ENCODE measurements at places on chromosomes 2 and 18.

- DNase-seq: no peak
Measured at GRCh38 chr2:231533777-231534125, 3.5 kb upstream of the NMUR1 start.

GRCh38 chr2:102060792-102061191 is 69.0 kb downstream of the IL1R2 start:
- DNase-seq: no peak

GRCh38 chr2:160224507-160224906 is 24.4 kb upstream of the ITGB6 start:
- no peak for DNase-seq

- DNase-seq: no peak
Measured at GRCh38 chr18:36449451-36449850, 151.9 kb downstream of the FHOD3 start.

DNA sequence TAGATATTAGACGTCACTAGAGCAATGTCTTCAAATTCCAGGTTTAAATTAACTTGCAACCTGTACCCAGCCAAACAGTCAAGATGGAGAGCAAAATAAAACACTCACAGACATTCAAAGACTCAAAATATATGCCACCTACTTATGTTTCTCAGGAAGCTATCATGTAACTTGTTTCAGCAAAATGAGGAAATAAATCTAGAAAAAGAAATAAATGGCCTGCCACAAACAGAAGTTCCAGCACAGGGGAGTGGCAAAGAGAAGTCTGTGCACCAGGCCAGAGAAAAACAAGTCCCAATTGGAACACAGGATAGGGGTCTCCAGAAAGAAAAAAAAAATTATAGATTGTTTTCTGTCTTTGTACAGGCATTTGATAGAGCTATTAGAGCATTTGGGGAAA is 96.7 kb downstream of the LRP2 start:
- DNase-seq: no peak

DNA sequence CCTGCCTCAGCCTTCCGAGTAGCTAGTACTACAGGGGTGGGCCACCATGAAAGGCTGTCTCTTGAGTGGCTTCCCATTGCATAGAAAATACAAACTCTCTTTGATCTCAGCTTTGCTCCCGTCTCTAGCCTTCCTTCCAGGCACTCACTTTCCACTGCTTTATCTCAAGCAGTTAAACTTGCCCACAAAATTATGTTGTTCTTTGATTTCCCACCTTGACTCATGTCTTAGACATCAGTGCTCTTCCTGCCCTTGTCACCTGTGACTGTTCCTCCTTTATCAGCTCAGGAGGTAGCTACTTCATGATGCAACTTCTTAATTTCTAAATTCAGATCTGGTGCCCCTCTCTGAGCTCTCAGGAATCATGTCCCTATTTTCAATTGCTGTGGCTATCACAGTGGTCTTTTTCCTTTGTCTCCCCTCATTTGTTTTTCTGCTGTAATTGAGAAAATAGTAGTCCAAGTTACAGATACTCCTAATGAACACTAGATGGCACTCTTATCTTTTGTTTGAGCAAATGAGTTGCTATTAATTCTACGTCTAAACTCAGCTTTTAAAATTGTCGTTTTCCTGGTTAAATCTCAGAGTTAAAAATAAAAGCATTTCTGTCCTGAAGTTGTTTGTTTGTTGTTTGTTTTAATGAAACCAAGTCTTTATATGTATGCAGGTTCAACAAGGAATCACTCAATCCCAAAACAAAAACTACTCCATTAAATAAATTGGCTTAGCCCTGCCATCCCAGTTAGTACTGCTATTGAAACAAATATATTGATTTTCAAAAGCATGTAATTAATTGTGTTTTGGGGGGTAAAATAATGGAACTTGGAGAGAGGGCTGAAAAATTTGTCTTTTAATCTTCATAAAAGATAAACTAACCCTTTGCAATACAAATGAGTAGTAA is 46.9 kb upstream of the GREB1L start:
- no peak for DNase-seq

GRCh38 chr2:134142903-134143302 is 111.0 kb upstream of the MGAT5 start:
- no peak for DNase-seq

GRCh38 chr2:109454304-109454703 is 159.5 kb downstream of the SEPTIN10 start:
- no peak for DNase-seq

GRCh38 chr18:27894746-27895145 is 282.2 kb downstream of the CDH2 start:
- no peak for DNase-seq

- no peak for DNase-seq
Measured at GRCh38 chr2:40725040-40725439, 273.1 kb upstream of the SLC8A1 start.

DNA sequence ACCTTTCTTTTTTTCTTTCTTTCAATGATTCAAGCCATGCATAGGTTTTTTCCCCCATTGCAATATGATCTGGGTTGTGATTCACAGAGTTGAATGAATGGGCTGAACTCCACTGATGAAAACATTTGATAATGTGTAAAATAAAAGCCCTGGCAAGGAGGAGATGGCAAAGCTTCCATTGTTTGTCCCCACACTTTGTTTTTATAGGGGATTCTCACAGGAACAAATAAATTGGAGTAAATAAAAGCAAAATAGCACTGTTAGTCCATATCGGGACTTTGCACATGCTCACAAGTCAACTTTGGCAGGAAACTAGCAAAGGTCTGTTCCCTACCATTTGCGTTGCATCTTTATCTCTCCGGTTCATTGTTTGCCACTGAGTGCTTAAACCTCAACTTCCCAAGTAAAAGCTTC is 55.7 kb downstream of the MEIS1 start:
- no peak for DNase-seq

DNA sequence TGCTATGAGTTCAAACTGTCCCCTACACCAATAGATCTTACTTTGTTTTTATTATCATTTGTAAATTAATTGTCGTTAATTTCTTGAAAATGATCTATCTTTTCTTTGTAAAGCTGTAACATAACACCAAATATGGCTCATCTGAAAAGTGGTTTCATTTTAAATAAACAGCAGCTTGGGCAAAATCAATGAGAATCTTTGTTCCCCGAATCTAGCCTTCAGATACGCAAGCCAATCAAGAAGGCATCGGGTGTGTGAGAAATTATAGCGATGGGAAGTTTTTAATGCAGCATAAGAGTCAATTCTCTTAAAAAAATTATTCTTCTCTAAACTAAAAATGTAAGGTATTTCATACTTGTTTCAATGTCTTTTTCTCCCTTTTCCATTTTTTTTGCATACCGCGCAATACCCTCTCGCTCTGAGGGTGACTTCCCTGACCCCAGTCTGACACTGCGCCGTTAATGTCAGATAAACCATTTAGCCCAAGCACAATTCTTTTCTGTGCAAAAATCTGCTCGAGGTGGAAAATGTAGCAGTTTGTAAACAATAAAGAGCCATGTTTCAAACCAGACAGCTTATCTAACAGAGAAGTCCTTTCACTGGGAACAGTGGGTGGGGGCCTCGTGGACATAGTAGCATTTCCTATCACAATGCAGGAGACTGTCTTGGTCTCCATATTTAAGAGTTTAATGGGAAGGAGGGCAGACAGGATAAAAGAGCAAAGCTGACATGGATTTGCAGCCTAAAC is 129.4 kb downstream of the TCF4 start:
- DNase-seq: no peak

DNA sequence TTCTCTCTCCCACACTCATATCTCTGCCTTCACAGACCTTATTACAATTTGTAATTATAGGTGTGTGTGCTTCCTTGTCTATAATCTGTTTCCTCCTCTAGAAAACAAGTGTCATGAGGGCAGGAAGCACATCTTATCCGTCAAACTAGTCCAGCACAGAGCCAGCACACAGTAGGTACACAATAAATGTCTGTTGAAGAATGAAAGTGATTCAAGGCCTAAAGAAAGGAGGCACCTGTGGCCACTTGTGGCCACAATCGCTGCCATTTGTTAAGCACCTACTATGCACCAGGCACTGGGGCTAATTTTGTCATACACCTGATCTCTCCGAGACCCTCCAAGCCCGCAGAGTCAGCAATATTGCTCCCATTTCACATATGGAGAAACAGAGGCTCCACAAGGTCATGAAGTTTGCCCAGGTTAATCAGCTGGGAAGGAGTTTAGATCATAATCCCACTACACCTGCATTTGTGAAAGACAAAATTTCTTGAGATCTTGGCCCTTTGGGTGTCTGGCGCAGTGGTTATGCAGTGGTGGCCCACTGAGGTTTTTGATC is 78.4 kb downstream of the TNS1 start:
- DNase-seq: no peak

- DNase-seq: no peak
Measured at GRCh38 chr2:200138391-200139124, 167.9 kb upstream of the SPATS2L start.

DNA sequence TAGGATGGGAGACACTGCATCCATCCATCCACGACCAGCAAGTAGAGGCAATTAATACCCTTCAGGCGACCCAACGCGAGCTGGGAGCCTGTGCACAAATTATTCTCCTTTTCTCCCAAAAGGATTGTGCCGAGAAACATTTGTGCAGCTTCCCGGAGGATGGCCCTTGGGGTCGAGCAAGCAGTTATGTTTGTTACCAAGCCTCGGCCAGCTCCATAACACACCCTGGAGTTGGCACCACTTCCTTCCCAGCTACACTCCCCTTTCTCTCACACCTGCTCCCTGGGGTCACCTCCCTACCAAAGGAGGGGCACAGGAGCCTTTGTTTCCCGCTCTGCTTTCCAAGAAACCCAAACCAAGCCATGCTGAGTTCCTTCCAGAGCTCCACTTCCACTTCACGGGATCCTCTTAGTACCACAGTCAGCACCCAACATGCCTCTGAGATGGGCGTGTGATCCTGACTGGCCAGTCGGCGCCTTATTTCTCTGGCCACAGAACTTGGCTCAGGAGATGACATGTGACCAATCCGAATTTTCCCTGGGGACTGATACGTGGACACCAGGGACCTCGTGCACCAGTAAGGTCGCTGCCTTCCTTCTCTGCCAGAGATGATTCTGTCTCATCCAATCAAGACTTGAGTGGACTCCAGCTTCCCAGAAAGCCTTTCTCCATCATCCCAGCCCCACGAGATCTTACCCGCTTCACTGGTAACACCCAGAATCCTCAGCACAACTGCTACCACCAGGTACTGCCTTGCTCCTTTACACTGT is 28.5 kb downstream of the GPR55 start:
- no peak for DNase-seq

DNA sequence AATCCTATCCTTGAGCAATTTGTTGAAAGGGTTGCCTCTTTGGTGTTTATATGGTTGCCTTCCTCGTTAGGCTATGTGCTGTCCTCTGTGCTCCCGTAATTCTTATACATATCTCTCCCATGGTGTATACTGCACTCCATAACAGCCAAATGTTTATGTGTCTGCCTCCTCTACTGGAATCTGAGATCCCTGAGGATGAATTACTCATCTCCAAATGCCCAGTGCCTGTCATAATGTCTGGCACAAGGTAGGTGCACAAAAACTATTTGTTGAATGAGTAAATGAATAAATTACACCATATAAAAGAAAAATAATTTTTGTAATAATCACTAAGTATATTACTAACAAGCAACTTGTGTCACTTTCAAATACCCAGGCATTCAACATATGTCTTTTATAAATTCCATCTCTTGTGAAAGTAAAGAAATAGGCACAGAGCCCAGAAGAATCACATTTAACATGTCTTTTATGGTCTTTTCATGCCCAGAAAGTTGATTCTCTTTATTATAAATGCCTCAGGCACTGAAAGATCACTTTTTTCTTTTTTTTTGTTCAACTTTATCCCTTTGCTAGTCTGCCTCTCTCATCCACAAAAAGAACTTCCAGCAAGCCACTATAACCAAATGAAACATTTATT is 164.9 kb downstream of the CCDC148 start:
- no peak for DNase-seq

DNA sequence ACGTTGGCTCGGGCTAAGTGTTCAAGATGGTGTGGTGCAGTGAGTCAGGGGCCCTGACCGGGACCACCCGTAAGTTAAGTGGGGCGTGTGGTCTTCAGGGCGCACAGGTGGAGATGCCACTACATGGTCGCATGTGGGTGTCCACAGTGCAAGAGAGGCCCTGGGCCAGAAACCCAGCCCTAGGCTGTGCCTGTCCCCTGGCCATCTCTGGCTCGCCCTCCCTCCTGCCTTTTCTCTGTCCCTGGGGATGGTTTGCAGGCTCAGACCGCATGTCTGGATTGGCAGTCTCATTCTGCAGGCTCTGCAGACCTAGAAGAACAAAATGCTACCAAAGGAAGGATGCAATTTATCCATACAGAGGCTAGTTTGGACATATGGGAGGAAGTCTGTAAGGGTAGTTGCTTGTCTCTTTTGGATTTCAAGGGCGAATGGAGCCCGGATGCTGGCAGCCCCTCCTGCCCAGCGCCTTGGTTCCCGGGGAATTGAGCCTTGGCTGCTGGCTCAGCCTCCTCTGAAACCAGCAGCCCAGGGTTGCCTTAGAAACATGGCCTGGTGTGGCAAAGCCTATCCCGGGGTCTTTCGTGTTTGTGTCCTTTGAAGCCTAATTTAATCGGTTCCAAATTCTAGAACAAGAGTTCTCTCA is 417.5 kb upstream of the HS6ST1 start:
- no peak for DNase-seq

DNA sequence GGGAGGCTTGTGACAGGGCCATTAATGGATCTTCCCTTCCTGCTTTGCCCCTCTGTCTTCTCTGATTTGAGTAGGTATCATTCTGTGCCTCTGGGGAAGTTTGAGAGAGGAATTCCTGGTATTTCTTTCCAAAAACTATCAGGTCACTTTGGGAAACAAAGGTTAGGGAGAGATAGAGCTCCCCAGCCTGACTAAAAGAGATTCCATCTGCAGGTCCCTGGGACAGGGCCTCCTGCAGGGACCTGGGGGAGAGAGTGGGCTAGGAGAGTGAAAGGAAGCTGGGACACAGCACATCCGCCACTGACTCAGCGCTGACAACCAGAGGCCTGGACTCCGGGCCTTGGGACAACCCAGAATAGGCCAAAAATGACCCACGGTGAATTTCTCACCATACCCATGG is 6.4 kb downstream of the GALNT14 start:
- DNase-seq: no peak

- no peak for DNase-seq
Measured at GRCh38 chr2:95149397-95149984, 10.2 kb downstream of the ZNF514 start.

GRCh38 chr2:236449167-236449761 is 120.4 kb upstream of the ACKR3 start:
- no peak for DNase-seq

GRCh38 chr2:105754994-105755393 is 10.3 kb downstream of the NCK2 start:
- DNase-seq: no peak

DNA sequence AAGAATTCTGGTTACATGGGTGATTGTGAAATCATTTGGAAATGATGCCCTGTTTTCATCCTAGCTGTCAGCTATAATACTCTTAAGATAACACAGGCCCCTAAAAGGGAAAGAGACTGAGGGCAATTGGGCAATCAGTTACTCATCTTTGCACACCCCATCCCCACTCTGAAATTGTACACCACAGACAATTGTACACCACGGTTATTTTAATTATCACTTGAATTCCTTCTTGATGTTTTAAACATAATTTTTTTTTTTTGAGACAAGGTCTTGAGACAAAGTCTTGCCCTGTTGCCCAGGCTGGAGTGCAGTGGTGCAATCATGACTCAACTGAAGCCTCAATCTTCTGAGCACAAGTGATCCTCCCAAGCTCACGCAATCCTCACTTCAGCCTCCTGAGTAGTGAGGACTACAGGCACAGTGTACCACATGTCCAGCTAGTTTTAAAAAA is 862.4 kb upstream of the ACVR2A start:
- DNase-seq: no peak

Data from stimulated activated CD4-positive, alpha-beta T cell treated with anti-CD3 and anti-CD28 coated beads, Interleukin-1b, Interleukin-23, amount 100 ng/mL, for 1 hour (primary cell).